ENCODE measurements at places on chromosomes 2 and 18.

GRCh38 chr2:96336104-96336775, 674 bp downstream of the NCAPH start:
- DNase-seq: no peak

- no peak for DNase-seq
Measured at GRCh38 chr2:168912901-168913369, 11.8 kb downstream of the G6PC2 start.

GRCh38 chr2:241720099-241720498, 14.3 kb upstream of the D2HGDH start:
- DNase-seq: no peak

DNA sequence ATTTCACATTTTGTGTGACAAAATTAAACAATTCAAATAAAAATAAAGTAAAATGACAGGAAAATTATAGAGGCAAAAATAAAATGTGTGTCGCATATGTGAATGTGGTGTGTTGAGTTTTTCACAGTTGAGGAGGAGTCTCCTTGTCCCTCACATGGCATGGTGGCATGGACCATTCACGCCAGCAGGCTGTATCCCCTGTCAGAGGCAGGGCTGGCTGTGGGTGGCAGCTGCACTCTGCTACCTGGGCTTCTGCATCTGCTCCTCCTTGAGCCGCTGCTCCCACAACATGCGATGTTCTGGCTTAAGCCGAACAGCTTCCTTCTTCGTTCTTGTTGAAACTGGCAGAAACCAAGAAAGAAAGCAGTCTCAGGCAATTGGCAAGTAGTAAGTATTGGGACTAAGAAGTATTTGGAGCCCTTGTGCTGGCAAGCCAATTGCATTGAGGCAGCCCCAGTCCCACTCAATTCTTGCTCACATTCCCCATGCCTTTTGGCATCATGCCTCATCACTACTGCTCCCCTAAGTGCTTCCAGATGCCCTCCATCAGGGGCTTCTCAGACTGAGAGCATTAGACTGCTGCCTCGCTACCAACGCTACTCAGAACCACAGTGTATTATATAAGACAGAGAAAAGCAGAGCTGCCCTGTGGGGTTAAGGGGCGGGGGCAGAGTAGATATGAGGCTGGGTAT, 177.9 kb upstream of the NABP1 start:
- DNase-seq: no peak
